ENCODE measurements at places on chromosomes 16 and 17.

- DNase-seq, result no peak
Measured at GRCh38 chr16:84948851-84949610, 62.3 kb downstream of the ZDHHC7 start.

GRCh38 chr16:87741700-87742415 lies 23.9 kb downstream of the KLHDC4 start:
- DNase-seq, result no peak

GRCh38 chr17:10761281-10761680 lies 31.5 kb upstream of the TMEM220 start:
- DNase-seq, result no peak

GRCh38 chr17:73022694-73023093 lies 69.8 kb downstream of the SLC39A11 start:
- DNase-seq, result no peak

DNA sequence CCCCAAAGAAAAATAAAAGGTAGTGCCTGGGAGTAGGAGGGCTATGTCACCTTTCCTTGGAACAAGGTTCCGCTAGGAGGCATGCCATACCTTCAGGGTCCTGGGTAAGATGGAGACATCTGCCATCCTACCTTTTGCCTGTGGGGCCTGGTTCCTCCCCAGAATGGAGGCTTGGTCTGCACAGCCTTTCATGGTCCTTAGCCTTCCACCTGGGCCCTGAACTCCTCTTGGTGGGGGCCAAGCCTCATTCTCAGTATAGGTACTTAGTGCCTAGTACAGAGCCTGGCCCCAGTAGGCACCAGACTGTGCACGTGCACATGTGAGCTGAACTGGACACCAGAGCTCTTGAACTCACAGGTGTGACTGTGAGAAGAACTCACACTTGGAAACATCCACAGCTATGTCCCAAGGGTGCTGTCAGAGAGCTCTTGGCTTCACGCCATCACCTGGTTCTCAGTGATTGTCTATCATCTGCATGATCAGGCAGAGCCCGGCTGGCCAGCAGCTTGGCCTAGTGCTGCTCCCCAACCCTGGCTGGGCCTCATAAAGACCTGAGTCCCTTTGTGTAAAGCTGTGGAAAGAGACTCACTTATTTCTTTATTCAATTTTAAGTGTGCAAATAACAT lies 143.2 kb downstream of the SOCS1 start:
- no peak for DNase-seq

GRCh38 chr16:76670125-76670857 lies 393.1 kb downstream of the CNTNAP4 start:
- no peak for DNase-seq

GRCh38 chr17:74860229-74860871 lies 665 bp upstream of the GRIN2C start:
- no peak for DNase-seq

DNA sequence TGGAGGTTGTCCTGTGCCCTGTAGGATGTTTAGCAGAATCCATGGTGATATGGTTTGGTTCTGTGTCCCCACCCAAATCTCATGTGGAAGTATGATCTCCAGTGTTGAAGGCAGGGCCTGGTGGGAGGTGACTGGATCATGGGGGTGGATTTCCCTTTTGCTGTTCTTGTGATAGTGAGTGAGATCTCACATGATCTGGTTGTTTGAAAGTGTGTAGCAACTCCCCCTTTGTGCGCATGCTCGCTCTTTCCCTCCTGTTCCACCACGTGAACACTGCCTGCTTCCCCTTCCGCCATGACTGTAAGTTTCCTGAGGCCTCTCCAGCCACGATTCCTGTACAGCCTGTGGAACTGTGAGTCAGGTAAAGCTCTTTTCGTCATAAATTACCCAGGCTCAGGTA lies 61.9 kb downstream of the ARHGAP17 start:
- DNase-seq, result no peak

GRCh38 chr17:41863074-41863848 lies 2.0 kb downstream of the KLHL11 start:
- DNase-seq, result no peak

DNA sequence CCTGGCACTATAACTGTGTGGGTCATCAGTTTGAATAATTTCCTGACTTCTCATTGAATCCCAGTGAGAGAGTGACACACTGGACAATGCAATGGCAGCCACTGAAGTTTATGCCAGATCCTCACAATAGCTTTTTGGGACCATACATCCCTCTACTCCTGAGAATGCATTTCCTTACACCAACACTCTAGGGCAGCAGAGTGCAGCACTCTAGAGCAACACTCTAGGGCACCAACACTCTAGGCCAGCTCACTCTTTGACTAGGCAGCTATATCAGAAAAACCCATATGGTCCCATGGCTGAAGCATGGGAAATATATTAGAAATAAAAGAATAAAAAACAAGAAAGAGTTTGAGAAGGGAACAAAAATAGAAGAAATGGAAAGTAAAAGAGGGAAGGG lies 309.2 kb downstream of the MAP2K6 start:
- peak; percentile 38 for DNase-seq

GRCh38 chr16:10780628-10781027 lies 37.0 kb downstream of the NUBP1 start:
- no peak for DNase-seq

DNA sequence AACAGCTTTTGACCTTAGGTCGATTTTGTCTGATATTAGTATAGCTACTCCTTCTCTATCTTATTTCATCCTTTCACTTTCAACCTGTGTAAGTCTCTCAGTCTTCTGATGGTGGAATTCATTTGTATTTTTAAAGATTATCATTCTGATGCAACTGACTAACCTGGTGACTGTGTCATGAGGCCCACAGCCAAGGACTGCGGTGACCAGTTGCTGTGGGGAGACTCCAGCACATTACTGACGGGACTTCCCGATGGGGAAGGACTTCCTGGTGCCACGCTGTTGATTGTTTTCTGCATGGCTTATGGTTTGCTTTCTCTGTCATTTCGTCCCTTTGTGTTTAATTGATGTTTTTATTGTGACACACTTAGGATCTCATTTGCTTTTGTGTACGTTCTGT lies 34.2 kb downstream of the RMI2 start:
- no peak for DNase-seq

DNA sequence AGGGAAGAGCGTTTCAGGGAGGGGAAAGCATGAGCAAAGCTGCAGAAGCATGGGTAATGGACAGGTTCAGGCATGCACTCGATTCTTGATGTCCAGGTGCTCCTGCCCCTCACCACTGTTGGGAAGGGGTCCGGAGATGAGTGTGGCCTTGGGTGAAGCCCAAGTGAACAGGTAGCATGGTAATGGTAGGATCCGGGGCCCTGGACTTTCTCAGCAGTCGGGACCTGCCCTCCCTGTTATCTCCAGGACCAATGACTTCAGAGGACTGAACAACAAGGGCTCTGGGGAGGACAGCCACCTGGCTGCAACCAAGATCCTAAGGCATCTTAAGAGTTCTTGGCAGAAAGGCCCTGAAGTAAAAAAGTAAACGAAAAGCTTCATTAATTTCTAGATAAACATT lies 306.8 kb downstream of the CPPED1 start:
- DNase-seq, result no peak

GRCh38 chr16:566475-567372 lies at the start of gene NHLRC4:
Gene NHLRC4, plus strand, starts transcription at chr16:567005. Its CDS starts 1,043 bp downstream, at chr16:568048.
- DNase-seq, result peak; percentile 84

- peak; percentile 15 for DNase-seq
Measured at GRCh38 chr16:72050769-72051464, 3.4 kb upstream of the HP start.

GRCh38 chr16:23957287-23957686 lies 121.5 kb downstream of the PRKCB start:
- no peak for DNase-seq

DNA sequence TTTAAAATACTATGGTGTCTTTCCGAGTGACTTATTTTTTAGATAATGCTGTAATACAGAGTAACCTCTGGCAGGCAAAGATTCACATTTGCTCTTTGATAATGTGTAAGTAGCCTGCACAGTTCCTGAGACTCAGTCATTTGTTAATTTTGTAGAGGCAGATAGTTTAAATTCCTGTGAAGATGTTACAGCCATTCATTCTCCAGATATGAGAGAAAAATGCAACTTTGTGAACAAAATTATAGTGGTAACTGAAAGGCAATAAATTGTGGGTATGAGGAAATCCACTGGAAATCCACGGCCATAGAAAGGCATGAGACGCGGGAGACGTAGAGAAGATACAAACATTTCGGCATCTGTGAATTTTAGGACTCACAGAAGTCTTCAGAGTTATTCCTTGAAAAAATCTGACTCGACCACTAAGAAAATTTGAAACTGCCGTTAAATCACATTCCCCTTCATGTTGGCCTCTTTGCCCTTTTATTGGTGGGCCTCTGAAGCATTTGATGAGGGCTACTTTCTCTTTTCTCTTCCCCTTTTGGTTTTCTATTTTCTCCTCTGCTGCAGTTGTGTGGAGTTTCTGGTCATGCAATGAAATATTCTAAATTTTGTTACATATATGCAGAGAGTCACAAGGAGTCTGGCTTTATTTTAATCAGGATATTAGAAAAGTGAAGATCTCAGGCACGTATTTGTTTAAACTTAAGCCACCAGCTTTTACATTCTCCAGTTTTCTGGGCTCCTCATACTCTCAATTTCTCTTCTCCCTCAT lies 18.8 kb downstream of the HS3ST3A1 start:
- no peak for DNase-seq

Data from cardiac fibroblast (primary cell).